ENCODE measurements at places on chromosomes 7 and 10.

GRCh38 chr7:42372479-42372878 is 135.5 kb upstream of the GLI3 start:
- H3K36me3 ChIP-seq = no peaks in the 10 kb centered on the region
- no peaks in the 10 kb centered on the region for H3K4me1 ChIP-seq
- H3K27me3 ChIP-seq = peaks cover 9% of the 10 kb centered on the region
- DNase-seq = no peak

DNA sequence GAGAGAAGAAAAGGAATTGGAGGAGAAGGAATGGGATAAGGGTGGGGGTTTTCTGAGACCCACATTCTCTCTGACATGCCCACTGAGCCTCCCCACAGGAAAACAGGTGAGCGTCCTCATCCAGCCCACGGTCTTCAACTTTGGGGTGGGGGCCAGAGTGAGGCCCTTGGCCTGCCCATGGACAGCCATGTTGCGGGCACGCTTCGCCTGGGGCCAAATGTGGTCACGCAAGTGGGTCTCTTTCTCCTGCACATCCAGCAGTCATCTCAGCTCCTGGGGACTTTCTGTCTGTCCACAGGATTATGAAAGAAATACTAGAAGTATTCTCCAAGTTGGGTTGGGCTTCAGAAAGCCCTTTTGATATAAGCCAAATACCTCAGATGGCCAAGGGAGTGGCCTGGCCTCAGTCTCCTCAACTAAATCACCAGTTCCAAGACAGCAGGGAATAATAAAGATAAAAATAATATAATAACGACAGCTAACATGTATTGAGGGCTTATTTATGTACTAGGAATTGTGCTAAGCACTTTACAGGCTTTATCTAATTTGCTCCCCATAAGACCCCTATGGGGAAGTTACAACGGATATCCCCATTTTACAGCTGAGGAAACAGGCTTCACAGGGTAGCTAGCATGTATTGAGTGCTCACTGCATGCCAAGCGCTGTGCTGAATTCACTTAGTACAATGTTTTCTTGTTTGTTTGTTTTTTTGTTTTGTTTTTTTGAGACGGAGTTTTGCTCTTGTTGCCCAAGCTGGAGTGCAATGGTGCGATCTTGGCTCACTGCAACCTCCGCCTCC is 57.2 kb upstream of the LBX1 start:
- H3K27ac ChIP-seq = no peak overlapping the region
- peaks cover 12% of the 10 kb centered on the region for H3K4me1 ChIP-seq
- H3K4me3 ChIP-seq = no peak overlapping the region
- H3K36me3 ChIP-seq = no peaks in the 10 kb centered on the region

- peaks cover 52% of the 10 kb centered on the region for H3K27me3 ChIP-seq
- H3K4me3 ChIP-seq = peak overlapping the region; percentile 33
- H3K27ac ChIP-seq = no peak overlapping the region
- peaks cover 3% of the 10 kb centered on the region for H3K4me1 ChIP-seq
Measured at GRCh38 chr7:45575501-45576248, 1.5 kb downstream of the ADCY1 start.

- H3K27me3 ChIP-seq = no peaks in the 10 kb centered on the region
- H3K4me1 ChIP-seq = no peaks in the 10 kb centered on the region
- H3K36me3 ChIP-seq = no peaks in the 10 kb centered on the region
Measured at GRCh38 chr7:15158141-15158810, 255.7 kb upstream of the DGKB start.

- peaks cover 23% of the 10 kb centered on the region for H3K27me3 ChIP-seq
- H3K27ac ChIP-seq = no peak overlapping the region
- H3K4me1 ChIP-seq = no peaks in the 10 kb centered on the region
- H3K4me3 ChIP-seq = no peak overlapping the region
- DNase-seq = no peak
- no peaks in the 10 kb centered on the region for H3K36me3 ChIP-seq
Measured at GRCh38 chr10:118977022-118977599, 52.4 kb upstream of the NANOS1 start.

DNA sequence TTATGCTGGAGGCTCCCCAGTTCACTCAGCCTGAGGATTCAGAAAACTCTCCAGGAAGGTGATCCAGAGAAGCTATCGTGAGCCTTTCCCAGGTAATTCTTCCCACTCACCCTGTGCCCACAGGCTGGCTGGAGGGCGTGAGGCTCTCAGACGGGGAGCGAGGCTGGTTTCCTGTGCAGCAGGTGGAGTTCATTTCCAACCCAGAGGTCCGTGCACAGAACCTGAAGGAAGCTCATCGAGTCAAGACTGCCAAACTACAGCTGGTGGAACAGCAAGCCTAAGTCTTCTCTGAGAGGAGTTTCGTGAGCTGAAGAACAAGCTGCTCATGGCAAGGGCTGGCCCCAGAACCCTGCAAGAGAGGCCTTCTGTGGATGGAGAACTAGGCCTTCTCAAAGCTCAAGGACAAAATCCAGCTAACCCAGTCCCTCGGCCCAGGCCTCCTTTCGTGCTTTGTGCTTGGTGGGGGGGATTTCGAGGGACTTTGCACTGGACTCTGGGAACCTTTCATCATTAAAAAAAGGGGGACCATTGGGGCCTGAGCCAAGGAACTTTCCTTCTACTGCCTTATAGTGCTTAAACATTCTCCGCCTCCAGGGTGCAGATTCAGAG is 23.6 kb downstream of the NOBOX start:
- peaks cover 32% of the 10 kb centered on the region for H3K36me3 ChIP-seq
- H3K27ac ChIP-seq = no peak overlapping the region
- H3K27me3 ChIP-seq = no peaks in the 10 kb centered on the region
- no peak overlapping the region for H3K4me3 ChIP-seq
- DNase-seq = no peak
- peaks cover 11% of the 10 kb centered on the region for H3K4me1 ChIP-seq

DNA sequence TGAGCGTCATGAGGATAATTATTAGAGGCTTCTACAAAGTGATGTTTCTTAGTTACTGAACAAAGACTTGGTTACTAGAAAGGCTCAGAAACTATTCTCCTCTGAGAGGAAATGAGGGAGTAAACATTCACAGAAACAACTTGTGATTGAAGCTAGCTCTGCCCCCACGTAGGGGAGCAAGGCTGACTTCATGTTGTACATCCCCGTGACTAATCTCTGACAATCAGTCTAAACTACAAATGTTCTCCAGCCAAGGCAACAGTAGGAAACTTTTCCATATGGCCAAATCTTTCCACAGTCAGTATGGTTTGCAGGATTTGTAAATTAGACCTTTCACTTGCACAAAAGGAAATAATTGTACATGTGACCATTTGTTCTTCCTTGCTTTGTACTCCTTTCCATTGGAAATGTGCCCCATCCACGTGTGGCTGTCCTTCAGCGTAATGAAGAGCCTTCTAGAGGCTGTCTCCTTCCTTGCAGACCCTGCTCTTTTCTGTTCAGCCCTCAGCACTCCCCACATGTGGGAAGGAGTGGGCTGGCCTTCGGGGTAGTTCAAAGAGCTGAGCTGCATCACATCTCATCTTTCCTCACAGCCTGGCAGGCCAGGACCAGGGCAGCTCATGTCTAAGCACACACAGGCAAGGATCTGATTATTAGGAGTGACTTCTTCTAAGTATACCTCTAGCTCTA is 93.5 kb downstream of the PCGF5 start:
- H3K27me3 ChIP-seq = peaks cover 7% of the 10 kb centered on the region
- H3K27ac ChIP-seq = peak overlapping the region; percentile 65
- no peaks in the 10 kb centered on the region for H3K36me3 ChIP-seq
- no peak overlapping the region for H3K4me3 ChIP-seq
- H3K4me1 ChIP-seq = peaks cover 10% of the 10 kb centered on the region

DNA sequence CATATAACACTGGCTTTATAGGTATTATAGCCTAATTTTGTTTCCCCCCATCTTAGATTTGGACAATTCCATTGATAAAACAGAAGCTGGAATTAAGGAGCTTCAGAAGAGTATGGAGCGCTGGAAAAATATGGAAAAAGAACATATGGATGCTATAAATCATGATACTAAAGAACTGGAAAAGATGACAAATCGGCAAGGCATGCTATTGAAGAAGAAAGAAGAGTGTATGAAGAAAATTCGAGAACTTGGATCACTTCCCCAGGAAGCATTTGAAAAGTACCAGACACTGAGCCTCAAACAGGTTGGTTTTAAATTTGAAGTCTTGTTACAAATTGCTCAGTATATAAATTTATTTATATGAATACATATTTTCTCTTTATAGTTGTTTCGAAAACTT is 34.1 kb downstream of the SMC3 start:
- H3K27me3 ChIP-seq = no peaks in the 10 kb centered on the region
- H3K4me1 ChIP-seq = no peaks in the 10 kb centered on the region
- H3K36me3 ChIP-seq = peaks cover 90% of the 10 kb centered on the region
- no peak overlapping the region for H3K27ac ChIP-seq

- DNase-seq = no peak
- no peak overlapping the region for H3K27ac ChIP-seq
- no peaks in the 10 kb centered on the region for H3K27me3 ChIP-seq
- H3K36me3 ChIP-seq = no peaks in the 10 kb centered on the region
- H3K4me1 ChIP-seq = no peaks in the 10 kb centered on the region
Measured at GRCh38 chr7:6278749-6279310, 6.4 kb upstream of the CYTH3 start.

DNA sequence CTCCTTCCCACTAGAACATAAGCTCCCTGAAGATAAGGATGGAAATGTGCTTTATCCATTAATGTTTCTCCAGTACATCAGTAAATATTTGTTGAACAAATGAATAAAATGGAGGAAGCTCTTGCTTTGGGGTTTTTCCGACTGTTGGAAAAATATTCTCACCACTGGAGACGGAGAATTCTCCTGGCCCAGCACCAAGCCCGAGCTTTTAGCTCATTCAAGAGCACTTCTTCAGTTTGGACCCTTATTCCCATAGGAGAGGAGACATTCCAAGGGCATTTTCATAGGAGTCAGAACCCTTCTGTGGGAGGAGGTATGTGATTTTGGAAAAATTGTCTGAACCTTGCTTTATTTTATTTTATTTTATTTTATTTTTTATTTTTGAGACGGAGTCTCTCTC is 21.0 kb downstream of the SUFU start:
- peaks cover 12% of the 10 kb centered on the region for H3K4me1 ChIP-seq
- H3K27ac ChIP-seq = no peak overlapping the region
- DNase-seq = no peak
- peaks cover 24% of the 10 kb centered on the region for H3K36me3 ChIP-seq
- no peaks in the 10 kb centered on the region for H3K27me3 ChIP-seq
- no peak overlapping the region for H3K4me3 ChIP-seq

DNA sequence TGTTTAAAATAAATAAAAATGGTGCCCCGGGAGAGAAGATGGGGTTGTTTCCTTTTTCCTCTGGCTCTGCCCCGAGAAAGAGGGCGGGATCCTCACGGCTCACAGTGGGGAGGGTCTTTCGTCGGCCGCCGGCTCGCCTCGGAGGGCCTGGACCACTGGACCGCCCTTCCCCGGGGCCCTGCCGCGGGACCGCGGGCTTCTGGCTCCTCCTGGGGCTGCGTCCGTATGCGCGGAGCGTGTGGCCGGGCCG is 3.5 kb upstream of the IGF2BP3 start:
- H3K36me3 ChIP-seq = no peaks in the 10 kb centered on the region
- H3K27me3 ChIP-seq = peaks cover 67% of the 10 kb centered on the region
- H3K4me3 ChIP-seq = peak overlapping the region; percentile 58
- DNase-seq = peak; percentile 38

- H3K4me1 ChIP-seq = peaks cover 39% of the 10 kb centered on the region
- H3K4me3 ChIP-seq = peak overlapping the region; percentile 94
- no peak for DNase-seq
- no peaks in the 10 kb centered on the region for H3K27me3 ChIP-seq
Measured at GRCh38 chr7:118184565-118184940, 589 bp downstream of the LSM8 start.

GRCh38 chr10:129028451-129028850 is 438.6 kb upstream of the MGMT start:
- H3K4me1 ChIP-seq = peaks cover 4% of the 10 kb centered on the region
- no peak for DNase-seq
- no peak overlapping the region for H3K4me3 ChIP-seq

- H3K27me3 ChIP-seq = no peaks in the 10 kb centered on the region
- no peaks in the 10 kb centered on the region for H3K4me1 ChIP-seq
- no peaks in the 10 kb centered on the region for H3K36me3 ChIP-seq
- no peak for DNase-seq
- no peak overlapping the region for H3K4me3 ChIP-seq
Measured at GRCh38 chr10:115945701-115946445, 327.1 kb downstream of the GFRA1 start.

DNA sequence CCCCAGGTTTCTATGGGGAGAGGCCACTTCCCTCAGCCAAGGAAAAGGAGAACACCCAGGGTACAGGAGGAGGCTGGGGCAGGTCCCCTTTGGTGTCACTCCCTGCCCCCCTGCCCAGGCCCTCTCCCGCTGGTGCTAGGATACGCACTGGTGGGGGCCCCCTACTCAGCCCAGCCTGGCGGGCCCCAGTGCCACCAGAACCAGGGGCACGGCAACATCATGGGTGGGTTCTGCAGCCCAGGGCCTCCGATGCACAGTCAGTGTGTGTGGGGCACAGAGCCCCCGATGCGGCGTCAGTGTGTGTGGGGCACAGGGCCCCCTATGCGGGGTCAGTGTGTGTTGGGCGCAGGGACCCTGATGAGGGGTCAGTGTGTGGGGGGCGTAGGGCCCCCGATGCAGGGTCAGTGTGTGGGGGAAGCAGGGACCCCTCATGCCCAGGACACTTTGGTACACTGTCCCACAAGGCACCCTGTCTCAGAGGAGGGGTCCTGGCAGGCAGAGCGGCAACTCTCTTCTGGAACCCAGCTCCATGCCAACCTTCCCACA is 23.1 kb upstream of the ZNF735 start:
- no peaks in the 10 kb centered on the region for H3K36me3 ChIP-seq
- H3K27ac ChIP-seq = no peak overlapping the region
- no peaks in the 10 kb centered on the region for H3K4me1 ChIP-seq
- DNase-seq = no peak
- peaks cover 16% of the 10 kb centered on the region for H3K27me3 ChIP-seq
- no peak overlapping the region for H3K4me3 ChIP-seq

DNA sequence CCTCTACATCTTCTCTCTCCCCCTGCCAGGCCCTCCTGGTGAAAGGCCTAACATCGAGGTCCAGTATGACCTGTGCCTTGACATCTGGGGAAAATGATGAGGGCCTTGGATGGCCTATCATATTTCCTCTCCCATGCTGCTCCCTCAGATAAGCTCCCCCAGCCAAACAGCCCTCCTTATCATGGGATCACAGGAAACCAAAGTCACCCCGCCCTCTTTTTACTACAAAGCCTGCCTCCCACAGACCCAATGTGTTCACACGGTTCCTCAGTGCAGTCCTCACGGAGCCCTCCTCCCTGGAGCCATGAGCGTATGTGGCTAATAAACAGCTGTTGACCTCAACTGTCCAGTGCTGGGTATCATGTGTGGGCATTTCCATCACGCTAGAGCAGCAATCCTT is 32.0 kb downstream of the C10orf90 start:
- no peaks in the 10 kb centered on the region for H3K36me3 ChIP-seq
- no peaks in the 10 kb centered on the region for H3K4me1 ChIP-seq
- no peaks in the 10 kb centered on the region for H3K27me3 ChIP-seq

DNA sequence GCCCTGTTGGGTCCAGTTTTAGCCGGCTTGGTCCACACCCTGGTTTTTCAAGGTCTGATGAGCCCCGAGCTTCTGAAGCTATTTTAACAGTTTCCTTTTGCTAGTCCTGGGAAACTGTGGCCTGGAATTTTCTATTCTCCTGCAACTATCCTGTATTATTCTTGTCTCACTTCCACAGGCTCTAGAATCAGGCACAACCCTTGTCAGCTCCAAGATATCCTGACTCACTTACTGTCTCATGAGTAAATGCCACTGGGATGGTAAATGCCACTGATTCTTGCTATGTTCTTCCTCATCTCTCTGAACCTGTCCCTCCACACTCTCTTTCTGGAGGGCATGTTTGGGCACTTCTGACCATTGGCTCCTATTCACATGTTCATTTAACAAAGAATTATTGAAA is 611.5 kb upstream of the IGFBP3 start:
- H3K4me3 ChIP-seq = no peak overlapping the region
- DNase-seq = no peak
- no peaks in the 10 kb centered on the region for H3K36me3 ChIP-seq
- no peak overlapping the region for H3K27ac ChIP-seq
- no peaks in the 10 kb centered on the region for H3K27me3 ChIP-seq

Measured in activated T-cell treated with anti-CD3 and anti-CD28 coated beads, Interleukin-2, amount 50 U/mL, for 24 hours (primary cell).